ENCODE measurements at places on chromosomes 7 and 10.

DNA sequence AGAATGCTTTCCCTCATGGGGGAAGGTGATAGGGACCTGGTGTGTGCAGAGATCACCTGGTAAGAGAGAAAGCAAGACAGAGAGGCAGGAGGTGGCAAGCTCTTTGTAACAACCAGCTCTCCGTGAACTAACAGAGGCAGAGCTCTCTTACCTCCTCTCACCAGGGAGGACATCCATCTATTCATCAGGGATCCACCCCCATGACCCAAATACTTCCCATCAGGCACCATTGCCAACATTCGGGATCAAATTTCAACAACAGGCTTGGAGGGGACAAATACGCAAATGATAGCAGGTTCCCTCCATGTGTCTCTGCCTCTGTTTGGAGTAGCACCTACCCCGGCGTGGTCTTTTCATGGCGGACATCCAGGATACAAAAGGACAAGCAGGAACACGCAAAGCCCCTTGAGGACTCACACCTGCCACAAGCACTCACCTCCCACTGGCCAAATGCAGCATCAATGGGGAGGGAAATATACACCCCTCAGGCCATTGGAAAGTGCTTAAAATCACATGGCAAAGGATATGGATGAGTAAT is 431.2 kb upstream of the AUTS2 start:
- peak; percentile 99 for DNase-seq

GRCh38 chr7:100604976-100605911 is 3.1 kb downstream of the PCOLCE start:
- peak; percentile 34 for DNase-seq

- peak; percentile 4 for DNase-seq
These were observed 42.0 kb downstream of the GALNT17 start for GRCh38 chr7:71173955-71174354.

- DNase-seq: no peak
These were observed 132.1 kb upstream of the DPP6 start for GRCh38 chr7:153920126-153920525.

- DNase-seq: no peak
These were observed 5.5 kb upstream of the PRKAR1B start for GRCh38 chr7:732556-732955.

DNA sequence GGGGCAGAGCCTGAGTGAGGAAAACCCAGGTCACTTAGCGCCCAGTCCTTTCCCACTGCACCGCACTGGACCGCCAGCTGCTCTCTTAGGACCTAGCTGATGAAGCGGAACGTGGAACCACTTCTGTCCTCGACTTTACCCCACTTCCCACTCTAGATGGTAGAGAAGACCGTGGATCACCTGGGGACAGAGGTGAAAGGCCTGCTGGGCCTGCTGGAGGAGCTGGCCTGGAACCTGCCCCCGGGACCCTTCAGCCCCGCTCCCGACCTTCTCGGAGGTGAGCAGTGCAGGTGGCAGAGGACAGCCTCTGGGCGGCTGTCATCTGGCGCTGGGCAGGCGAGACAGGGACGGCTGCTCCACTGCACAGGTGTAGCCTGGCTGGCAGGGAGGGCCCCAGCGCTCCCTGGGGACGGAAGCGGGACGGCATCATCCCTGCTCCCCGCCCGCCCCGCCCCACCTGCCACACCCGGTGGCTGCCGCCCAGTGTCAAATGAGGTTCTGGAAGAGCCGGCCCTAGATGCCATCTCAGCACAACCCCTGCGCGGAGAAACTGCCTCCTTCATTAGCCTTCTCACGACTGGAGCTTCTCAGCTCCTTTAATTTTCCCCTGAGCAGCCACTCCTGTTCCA is 11.7 kb downstream of the PLAC9 start:
- peak; percentile 64 for DNase-seq

DNA sequence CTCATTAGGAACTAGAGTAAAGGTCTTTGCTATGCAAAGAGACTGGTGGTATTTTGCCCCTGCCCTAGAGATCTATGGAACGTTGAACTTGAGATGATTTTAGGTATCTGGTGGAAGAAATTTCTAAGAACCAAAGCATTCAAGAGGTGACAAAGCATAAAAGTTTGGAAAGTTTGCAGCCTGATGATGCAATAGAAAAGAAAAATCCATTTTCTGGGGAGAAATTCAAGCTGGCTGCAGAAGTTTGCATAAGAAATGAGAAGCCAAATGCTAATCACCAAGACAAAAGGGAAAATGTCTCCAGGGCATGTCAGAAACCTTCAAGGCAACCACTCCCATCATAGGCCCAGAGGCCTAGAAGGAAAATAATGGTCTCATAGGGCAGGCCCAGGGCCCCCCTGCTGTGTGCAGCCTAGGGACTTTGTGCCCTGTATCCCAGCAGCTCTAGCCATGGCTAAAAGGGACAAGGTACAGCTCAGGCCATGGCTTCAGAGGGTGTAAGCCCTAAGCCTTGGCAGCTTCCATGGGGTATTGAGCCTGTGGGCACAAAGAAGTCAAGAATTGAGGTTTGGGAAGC is 16.5 kb downstream of the TFPI2 start:
- DNase-seq: peak; percentile 4

GRCh38 chr10:124451276-124451675 is 1.4 kb upstream of the NKX1-2 start:
- DNase-seq: peak; percentile 41

- no peak for DNase-seq
These were observed 30.2 kb downstream of the WBP1L start for GRCh38 chr10:102773986-102774385.

DNA sequence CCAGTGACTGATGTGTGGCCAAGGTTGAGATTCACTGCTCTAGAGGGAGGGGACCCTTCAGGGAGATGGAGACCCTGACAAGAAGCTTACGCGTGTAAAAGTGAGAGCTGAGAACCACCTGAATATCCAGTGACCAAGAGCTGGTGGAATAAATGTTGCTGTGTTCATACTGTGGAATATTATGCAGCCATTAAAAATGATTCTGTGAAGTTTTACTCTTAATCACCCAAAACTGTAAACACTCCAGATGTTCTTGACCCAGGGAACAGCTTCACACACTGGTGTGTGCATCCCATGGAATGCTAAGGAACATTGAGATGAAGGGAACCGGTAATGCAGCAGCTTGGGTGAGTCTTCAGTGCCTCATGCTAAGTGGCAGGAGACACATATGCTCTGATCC is 4.3 kb upstream of the POLM start:
- DNase-seq: no peak

DNA sequence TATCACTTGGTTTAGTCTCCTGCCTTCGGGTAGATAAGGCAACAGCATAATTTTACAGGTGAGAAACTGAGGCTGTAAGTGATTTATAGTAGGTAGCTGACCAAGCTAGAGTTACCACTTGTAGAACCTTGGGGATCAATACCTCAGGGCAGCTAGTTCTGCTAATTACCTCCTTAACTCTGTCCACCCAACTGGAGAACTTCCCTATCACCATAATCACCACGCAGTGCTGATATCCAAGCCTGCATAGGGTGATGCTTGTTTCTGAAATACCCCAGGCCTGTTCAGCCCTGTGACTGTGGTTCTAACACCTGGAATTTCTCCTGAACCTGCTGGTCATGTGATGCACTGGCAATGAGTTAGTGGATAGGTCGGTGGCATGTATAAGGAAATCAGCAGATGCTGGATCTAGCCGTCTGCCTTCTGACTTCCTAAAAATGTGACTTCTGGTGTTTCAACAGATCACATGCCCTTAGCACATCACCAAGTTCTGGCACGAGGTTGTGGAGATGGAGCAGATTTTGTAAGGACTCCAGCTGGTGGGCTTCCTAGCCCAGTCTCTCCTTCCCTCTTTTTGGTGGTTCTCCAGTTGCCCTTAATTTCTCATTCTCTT is 15.3 kb downstream of the PLAU start:
- no peak for DNase-seq

DNA sequence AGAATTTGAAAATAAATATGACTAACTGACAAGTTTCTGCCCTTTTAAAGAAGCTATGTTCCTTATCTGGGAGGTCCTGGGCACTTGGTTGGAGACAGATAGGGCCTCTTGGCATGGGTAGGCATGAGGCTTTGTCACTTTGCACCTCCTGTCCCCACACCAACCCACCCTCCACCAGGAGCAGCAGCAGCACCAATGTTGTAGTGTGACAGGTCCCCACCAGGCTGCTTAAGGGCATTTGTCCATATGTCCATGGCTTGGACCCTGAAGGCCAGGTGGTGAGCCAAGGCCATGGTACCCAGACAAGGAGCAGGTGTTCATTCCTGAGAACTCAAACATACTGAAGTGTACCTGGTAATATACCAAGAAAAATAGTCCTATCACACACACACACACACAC is 629.1 kb downstream of the ACTR3B start:
- DNase-seq: no peak

GRCh38 chr7:18457832-18458231 is 37.7 kb upstream of the HDAC9 start:
- DNase-seq: peak; percentile 96

GRCh38 chr7:142872106-142872675 is 13.4 kb downstream of the TRPV6 start:
- DNase-seq: no peak

DNA sequence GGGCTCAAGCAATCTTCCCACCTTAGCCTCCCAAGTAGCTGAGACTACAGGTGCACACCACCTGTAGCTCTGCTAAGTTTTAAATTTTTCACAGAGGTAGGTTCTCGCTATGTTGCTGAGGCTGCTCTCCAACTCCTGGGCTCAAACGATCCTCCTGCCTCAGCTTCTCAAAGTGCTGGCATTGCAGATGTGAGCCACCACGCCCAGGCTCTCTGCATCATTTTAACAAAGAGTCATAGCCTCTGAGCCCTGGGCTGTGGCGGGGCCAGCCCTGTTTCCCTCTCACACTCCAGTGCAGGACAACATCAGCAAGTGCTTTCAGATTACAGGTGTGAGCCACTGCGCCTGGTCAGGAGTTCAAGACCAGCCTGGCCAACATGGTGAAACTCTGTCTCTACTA is 102.5 kb downstream of the COL26A1 start:
- DNase-seq: no peak

DNA sequence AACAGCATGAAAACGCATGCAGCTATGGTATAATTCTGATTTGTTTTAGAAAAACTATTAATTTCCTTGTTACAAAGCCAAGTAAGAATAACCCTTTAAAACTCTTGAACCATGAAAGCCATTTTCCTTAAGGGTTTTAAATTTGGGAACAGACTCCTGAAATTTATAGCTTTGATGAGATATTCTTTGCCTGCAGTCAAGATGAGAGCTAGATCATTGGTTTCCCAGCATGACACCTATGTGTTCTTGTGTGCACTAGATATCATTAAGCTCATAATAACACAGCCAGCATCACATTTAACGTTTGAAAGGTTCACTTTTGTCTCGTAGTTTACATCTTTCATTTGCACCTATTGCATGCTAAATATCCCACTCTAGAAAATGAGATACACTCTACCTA is 202.2 kb downstream of the PHF14 start:
- DNase-seq: peak; percentile 96

- no peak for DNase-seq
These were observed 9.4 kb upstream of the ETV1 start for GRCh38 chr7:13998866-13999265.

- DNase-seq: no peak
These were observed 46.8 kb downstream of the CAMK2B start for GRCh38 chr7:44278451-44279161.

DNA sequence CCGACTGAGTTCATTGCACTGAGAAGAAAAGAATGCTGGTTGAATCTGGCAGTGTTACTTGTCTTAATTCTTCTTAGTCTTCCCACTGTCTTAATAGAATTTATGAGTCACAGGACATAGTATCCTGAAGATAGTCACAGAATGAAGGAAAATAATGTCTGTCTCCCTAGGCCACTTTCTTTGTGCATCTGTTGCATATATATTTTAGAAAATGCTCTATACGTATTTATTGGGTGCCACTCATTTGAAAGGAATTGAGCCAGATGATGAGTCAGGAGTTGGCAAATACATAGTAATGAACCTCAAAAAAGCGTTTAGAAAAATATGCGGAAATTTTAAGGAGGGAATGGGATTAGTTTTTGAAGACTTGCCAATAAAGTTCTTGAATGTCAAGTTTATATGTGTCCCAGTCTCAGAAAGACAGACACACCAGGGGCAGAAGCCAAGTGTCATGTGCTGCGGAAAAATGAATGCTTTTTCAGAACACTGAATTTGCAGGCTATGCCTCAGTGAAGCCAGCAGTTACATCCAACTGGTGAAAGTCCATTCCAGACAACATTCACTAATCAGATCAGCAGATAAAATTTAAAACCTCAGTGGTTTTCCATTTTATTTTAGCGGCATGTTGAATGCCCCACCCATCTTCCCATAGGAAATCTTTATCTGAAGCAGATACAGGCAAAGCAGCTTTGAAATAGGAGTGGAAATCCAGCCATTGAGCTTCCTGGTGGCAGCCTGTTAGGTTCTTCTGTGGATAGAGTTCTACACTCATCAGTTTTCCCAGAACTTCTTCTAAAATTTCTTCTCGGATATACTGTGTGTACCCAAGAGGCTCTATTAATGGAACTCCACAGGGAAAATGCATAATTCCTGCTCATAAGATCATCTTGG is 308.4 kb downstream of the BICC1 start:
- no peak for DNase-seq

GRCh38 chr7:70466725-70467364 is 665.1 kb upstream of the GALNT17 start:
- DNase-seq: no peak

GRCh38 chr10:132095403-132096113 is 29.8 kb downstream of the JAKMIP3 start:
- no peak for DNase-seq

DNA sequence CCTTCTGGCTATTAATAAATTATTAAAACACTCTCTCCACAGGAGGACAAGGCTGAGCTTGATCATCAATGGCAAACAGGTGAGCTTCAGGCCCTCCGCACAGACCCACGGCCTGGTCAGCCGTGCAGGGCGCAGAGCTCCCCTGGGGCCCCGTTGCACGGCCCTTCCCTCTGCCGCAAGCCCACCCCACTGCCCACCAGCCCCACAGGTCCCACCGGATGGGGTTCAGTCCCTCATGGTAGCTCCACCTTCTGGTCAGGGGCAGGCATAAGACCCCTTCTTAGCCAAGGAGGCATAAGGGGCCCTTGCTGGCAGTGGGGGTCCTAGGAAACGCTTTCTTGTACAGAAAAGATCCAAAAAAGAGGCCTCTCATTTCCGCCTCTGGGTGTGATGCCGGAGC is 84.6 kb downstream of the MAD1L1 start:
- no peak for DNase-seq

GRCh38 chr7:29510028-29510427 is 53.6 kb upstream of the PRR15 start:
- no peak for DNase-seq

GRCh38 chr10:44706745-44707144 is 204.4 kb upstream of the TMEM72 start:
- no peak for DNase-seq

- no peak for DNase-seq
These were observed 15.2 kb upstream of the DNAAF5 start for GRCh38 chr7:711093-711921.

DNA sequence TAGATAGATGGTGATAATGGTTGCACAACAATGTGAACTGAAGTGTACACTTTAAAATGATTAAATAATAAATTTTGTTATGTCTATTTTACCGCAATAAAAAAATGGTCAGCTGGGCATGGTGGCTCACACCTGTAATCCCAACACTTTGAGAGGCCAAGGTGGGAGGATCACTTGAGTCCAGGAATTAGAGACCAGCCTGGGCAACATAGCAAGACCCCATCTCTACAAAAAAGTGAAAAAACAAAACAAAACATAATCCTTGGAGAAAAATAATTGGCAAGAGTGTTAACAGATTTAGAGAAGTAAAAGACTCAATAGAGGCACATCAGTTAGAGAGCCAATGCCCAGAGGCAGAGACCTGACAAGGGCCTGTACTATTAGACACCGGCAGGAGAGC is 9.9 kb upstream of the RPEL1 start:
- DNase-seq: no peak

GRCh38 chr7:4851459-4852422 is 10.1 kb downstream of the PAPOLB start:
- DNase-seq: no peak

- DNase-seq: peak; percentile 76
These were observed 28.3 kb downstream of the HIPK2 start for GRCh38 chr7:139749545-139749944.
